ENCODE measurements at places on chromosomes 12 and 14. TPM values are rescaled to one million over a fixed set of nuclear protein-coding genes. Genes with fewer than 3 reads are reported as not detected.

- DNase-seq: no peak
Observed at GRCh38 chr12:52082026-52082668, 2.6 kb downstream of the SMIM41 start.

DNA sequence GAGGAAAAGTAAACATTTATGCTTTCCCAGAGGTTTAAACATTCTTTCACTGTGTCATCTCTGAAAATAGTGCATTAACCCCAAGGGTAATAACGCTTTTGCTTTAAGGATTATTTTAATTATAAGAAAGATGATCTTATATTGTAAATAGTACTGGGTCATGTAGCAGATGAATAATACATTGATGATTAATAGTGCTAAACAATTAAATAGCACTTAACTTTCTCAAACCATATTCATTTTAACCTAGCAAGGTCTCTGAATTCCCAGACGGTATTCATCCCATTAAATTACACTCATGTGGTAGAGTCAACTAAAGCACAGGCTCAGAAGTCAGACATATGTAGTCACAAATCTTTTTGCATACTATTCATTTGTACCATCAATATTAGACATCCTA, 115.6 kb upstream of the FAR2 start:
- no peak for DNase-seq

DNA sequence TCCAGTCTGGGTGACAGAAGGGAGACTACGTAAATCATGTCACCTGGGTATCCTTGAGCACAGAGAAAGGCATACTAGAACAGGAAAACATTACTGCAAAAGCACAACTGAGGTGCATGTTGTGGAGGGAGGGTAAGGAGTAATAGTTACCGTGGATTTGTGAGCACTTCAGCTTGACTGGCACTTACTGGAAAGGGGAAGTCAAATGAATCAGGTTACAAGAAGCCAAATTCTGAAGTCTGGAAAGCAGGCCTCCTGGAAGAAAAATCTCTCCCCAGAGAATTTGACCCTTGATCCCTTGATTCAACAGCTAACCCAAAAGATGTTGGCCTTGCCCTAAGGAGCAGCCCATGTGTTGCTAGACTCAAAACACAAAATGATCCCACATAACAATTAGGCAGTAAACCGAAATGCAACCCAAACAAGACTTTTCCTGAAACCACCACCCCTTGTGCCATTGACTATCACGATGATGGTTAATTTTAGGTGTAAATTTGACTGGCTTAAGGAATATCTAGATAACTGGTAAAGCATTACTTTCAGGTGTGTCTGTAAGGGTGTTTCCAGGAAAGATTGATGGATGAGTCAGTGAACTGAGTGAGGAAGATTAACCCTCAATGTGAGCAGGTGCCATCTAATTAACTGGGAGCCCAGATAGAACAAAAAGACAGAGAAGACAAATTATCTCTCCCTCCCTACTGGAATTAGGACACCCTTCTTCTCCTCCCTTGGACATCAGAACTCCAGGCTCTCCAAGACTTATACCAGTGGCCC, 108.8 kb downstream of the SLC25A21 start:
- no peak for DNase-seq

- no peak for DNase-seq
Observed at GRCh38 chr12:65894624-65895390, 70.5 kb downstream of the HMGA2 start.

DNA sequence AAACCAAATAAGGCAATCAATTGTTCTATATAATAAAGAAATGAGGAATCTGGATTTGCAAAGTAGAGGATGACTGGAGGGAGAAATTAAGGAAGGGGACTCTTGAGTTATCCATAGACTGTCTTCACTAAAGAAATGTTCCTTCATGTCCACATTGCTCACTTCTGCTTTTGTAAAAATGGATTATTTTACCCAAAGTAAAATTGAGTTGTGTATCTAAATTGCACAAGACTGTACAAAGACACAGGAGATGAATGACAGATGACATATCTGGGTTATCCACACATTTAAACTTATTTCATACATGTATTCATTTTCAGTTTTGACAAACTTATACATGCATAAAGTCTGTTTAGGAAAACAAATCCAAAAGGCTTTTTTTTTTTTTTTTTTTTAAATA, 11.3 kb downstream of the ATP2B1 start:
- DNase-seq: no peak

DNA sequence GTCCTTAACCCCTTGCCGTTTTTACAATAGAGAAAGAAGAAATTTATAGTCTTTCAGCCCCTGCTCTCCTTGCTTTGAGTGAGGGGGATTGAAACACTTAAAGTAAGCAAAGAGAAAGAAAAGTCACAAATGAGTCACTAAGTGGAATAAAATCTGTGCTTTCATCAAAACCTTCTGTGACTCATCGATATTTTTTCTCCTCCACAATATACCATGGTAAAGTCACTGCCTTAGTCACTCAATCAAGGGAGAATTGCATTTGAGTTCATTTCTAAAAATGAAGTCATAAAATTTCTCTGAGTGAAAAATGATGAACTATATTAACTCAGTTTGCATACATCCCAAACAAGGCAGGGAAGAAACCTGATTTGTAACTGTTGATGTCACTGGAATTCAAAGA, 470.3 kb downstream of the FOXG1 start:
- no peak for DNase-seq

DNA sequence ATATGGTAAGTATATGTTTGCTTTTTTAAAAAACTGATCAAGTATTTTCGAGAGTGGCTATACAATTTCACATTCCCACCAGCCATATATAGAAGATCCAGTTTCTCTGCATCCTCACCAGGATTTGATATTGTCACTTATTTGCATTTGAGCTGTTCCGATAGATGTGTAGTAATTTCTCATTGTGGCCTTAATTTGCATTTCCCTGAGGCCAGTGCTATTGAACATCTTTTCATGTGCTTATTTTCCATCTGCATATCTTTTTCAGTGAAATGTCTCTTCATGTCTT, 72.9 kb upstream of the VASH1 start:
- DNase-seq: no peak

- DNase-seq: no peak
Observed at GRCh38 chr14:56244138-56244789, 126.1 kb downstream of the PELI2 start.

GRCh38 chr14:22534547-22534946, 54.5 kb downstream of the DAD1 start:
- DNase-seq: no peak

- no peak for DNase-seq
Observed at GRCh38 chr12:124683152-124684124, 116.0 kb upstream of the NCOR2 start.

GRCh38 chr14:104140463-104141331, 2.3 kb downstream of the KIF26A start:
- DNase-seq: no peak

GRCh38 chr14:63996625-63997220, 143.9 kb downstream of the SYNE2 start:
- DNase-seq: no peak

DNA sequence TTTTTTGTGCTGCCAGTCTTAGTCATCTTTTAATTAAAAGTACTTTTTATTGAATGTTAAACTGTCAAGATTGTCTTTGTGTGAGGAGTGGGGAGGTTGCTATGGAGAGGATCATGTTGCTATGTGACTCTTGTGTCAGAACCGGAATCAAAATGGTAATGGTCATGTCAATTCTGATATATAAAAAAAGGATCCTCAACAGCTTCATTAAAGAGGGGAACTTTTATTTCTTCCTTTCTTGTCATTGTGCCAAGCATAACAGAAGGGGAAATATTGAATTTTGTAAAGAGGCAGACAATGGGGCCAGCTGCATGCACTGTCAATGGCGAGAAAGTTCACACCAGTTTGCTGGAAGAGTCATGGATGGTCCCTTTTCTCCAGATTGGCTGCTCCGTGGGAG, 564.8 kb downstream of the VRK1 start:
- no peak for DNase-seq

DNA sequence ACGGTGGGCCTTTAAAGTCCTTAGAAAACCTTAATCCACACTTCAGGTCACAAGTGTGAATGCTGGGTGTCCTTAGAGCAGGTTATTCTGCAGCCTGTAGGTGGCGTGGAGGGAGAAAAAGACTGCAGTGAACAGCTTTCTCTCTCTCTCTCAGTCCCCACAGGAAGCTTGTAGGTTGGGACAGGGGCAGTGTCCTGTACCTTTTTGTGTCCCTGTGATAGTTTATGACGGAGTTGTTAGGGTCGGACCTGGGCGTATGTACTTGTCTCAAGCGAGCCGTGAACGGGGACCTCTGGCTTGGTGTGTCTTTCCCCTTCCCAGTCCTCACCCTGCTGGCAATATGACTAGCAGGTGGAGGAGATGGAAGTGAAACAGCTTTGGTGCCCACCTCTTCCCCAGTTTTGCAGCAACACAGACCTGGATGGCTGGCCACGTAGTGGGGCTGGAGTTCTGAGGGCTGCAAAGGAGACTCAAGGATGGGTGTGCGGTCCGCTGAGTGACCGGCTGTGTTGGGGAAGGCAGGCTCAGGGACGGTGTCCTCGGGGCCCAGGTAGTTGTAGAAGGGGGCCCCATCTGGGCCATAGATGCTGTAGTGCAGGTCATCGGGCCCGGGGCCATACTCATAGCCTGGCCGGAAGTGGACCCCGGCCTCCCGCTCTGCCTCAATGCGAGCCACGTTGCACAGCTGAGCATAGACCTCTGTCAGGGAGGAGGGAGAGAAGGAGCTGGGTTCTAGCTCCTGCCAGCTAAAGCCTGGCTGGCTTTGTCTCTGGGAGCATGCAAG, 8.9 kb downstream of the ISCA2 start:
- DNase-seq: no peak

GRCh38 chr14:28468191-28469151, 298.1 kb upstream of the FOXG1 start:
- DNase-seq: no peak

- no peak for DNase-seq
Observed at GRCh38 chr12:62259631-62259992, 592 bp upstream of the USP15 start.

DNA sequence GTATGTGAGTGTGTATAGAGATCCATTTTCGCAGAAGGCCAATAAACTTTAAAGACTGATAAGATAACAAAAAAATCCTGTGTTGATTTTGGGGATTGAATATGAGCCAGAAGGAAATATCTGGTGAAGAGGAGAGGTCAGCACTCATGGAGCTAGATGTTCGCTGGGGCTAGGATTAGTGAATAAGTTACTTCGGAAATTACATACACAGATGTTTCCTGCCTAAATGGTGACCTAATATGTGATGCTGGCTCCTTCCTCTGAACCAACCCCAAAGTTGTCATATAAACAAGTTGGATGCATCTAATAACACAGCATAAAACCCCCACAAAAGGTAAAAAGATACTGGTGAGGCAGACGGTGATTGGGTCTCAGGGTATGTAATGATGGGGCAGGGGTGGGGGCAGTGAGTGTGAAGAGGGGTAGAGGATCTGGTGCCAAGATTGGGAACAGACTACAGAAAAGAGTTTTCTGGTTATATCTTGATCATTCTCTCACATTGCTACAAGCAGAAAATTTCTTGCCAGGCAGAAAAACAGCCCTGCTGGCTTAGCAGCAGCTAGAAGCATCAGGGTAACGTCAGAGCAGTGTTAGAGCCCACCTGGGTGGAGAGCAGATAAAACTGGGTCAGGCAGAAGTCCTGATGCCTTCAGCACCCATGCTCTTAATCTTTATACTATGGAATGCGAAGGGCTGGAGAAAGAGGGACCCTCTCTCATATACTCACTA, 140.4 kb upstream of the GZMB start:
- no peak for DNase-seq

GRCh38 chr12:43973993-43974392, 138.1 kb downstream of the TMEM117 start:
- no peak for DNase-seq

- DNase-seq: no peak
Observed at GRCh38 chr14:75254901-75255584, 23.6 kb upstream of the FOS start.

- no peak for DNase-seq
Observed at GRCh38 chr12:130859161-130859560, 12.7 kb upstream of the RAN start.

- no peak for DNase-seq
Observed at GRCh38 chr12:12701457-12701856, 5.5 kb upstream of the GPR19 start.

GRCh38 chr12:38809832-38810231, 95.6 kb downstream of the CPNE8 start:
- DNase-seq: no peak

DDN gene
- 85.3 TPM for polyA plus RNA-seq

MTA1 gene
- polyA plus RNA-seq: 134 TPM

CYP27B1 gene
- 1.5 TPM for polyA plus RNA-seq

ALG10B gene
- polyA plus RNA-seq: 12.9 TPM

FAM186B gene
- polyA plus RNA-seq: 1.1 TPM

SERPINA1 gene
- polyA plus RNA-seq: 91.5 TPM

STYK1 gene
- 0.80 TPM for polyA plus RNA-seq
